ENCODE measurements at places on chromosomes 16 and 17.
A peak's percentile ranks its signal among the peaks of the same experiment; 100 is the strongest.

GRCh38 chr16:82456683-82457082 is 170.1 kb upstream of the CDH13 start:
- DNase-seq = peak; percentile 28

DNA sequence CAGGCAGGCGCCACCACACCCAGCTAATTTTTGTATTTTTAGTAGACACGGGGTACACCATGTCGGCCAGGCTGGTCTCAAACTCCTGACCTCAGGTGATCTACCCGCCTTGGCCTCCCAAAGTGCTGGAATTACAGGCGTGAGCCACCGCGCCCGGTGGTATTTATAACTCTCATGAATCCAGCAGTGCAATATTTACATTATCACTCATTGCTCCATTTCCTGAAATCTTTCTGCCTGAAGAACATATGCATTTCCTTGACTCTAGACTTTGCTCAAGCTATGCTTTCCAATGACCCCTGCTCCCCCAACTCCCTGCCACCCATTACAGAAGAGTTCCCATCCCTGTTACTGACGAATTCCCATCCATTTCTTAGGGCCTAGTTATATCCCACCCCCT is 19.7 kb upstream of the NDUFAB1 start:
- DNase-seq = no peak

DNA sequence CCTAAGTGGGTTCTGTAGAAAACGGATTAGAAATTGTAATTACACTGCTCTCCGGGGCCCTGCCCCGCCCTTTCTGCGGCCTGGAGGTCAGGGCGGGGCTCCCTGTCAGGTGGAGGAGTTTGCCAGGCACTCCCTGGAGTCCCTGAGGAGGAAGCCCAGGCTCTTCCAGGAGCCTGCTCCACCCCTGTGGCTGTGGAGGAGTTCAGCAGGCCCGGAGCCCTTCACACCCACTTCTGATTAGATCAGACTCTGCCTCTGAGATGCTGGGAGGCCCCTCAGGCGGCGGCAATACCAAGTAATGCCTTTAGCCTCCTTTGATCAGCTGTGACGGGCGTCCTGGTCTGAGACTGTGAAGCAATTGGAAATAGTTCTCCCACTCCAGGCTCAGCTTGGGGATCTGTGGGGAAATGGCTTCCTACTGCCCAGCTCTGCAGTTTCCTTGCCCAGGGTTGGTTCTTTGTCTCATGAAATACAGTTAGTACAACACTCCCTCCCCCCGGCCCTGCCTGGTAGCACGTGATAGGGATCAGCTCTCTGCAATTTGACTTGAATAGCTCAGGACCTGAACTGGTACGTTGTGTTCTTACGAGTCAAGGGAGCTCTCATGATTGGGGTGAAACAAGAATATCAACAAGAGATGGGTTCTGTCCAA is 22.3 kb downstream of the BAIAP2 start:
- DNase-seq = no peak

DNA sequence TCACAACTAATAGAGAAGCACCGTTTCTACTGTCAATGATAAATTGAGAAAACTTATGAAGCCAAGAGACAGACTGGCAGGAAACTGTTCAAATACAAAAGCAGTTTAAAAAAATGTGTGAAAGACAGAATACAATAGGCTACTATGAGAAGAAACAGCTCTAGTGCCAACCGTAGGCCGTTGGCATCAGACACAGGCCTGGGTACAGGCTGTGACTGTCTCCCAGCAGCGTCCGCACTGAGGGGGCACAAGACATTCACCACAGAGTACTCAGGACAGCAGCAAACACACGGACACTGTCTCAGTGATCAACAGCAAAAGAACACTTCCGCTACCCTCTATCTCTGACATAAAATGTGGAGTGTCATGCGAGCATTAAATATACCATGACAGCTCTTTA is 7.8 kb upstream of the C1QBP start:
- no peak for DNase-seq

GRCh38 chr17:48503747-48504146 is 27.1 kb downstream of the HOXB1 start:
- no peak for DNase-seq

DNA sequence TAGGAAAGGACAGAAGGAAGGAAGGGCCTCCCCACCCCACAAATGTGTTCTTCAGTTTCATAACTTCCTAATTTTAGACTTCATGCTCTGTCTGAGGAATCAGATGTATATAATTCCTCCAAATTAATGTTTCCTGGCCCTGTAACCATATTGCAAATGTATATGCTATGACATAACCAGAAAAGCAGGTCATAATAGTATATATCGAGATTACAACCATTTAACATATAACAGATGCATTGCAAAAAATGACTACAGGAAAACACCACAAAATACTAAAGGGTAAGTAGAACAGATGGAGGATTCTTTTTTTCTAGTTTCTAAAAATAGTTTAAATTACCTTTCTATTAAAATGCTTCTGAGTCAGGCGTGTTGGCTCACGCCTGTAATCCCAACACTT is 3.1 kb upstream of the EXOC7 start:
- DNase-seq = no peak

DNA sequence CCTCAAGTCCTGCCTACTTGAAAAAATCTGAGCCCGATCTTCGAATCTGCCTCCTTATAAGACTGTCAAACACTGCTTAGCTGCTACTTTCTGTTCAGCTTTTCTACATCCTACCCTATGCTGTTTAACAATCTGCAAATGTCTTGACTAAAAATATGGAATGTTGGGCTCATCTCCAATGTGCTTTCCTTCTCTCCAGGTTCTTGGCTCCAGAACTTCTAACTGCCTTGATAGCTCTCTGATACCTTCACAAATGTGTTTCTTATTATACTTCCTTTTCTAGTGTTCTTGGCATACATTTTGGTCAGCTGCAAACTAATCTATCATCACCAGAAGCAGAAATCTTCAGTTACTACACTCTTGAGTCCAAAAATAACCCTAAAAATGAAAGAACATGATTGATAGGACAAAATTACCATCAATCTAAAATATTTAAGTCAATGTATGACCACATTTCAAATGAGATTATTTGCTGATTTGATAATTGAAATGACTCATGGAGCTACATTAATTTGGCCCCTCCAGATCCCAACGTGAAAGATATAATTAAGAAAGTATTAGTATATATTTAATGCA is 372.3 kb upstream of the MON1B start:
- DNase-seq = no peak

GRCh38 chr17:50312308-50312707 is 33.6 kb upstream of the XYLT2 start:
- DNase-seq = no peak

DNA sequence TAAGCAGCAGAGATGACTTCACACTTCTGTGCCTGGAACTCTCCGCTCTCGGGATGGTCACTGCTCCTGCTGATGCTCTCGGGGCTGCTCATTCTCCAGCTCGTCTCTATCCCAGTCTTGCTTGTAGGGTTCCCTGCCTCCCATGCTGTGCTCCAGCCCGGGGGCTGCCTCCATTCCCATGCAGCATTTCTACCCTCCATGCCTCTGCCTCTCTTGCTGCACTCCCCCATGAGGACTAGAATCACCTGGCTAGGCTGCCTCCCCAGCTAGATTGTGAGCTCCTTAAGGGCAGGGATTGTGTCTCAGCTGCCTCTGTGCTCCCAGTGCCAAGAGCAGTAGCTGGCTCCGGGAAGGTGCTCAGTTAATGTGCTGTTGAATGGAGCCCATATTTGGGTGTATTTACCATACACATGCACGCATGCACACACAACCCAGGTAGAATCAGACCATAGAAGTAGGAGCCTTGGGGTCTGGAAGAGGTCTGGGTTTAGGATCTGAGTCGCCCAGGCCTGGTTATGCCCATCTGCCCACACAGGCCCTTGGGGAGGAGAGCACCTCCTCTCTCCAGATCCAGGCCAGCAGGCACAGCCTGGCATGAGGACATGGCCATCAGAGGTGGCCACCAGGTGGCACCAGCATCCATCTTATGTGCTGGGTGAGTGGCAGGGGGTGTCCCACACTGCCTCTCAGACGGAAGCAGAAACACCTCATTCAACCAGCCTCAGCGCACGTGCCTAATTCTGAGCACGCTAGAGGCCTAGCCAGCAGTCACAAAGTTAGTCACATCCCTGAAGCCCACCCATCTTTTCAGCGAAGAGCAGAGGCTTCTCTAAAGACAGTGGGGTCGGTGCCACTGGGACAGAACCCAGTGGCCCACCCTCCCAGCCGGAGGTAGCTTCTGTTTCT is 9.3 kb downstream of the GIT1 start:
- DNase-seq = peak; percentile 85

- no peak for DNase-seq
Measured at GRCh38 chr16:59748531-59748930, 1014.4 kb upstream of the GOT2 start.

DNA sequence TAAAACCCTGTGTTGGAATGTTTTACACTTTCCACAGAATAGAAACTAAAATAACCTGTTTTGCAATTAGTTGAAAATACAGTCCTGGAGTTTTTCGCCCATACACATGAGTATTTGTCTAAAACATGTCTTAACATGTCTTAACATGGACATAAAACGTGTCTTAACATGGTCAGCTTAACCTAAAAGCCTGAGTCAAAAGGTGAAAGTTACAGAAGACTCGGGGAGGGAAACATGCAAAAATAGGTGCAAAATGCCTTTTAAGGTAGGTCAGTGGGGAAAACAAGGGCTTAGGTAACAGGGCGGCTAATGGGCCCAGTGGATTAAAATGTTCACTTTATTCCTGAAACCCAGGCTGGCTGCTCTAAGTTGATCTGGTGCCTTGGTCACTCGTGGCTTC is 56.1 kb upstream of the RBL2 start:
- no peak for DNase-seq

DNA sequence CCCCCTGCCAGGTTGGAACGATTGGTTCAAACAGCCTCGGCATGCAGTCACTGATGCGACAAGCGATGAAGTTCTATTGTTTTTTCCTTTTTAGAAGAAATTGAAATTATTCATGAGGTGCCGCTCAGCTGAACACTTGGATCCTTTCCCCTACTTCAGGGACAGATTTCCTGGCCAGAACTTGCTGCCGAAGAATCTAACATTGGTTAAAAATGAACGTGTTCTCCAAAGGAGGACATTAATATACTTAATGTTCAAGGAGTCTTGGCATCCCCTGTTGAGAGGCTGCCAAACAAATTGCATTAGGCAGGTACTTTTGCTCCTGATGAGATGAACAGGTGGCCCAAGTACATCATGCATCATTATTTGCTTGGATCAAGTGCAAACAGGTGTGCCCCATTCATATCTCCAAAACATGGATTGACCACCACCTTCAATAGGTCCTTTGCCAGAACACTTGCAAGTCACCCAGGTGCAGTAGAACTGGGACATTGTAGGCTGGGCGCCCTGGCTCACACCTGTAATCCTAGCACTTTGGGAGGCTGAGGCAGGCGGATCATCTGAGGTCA is 437.2 kb downstream of the HAPSTR1 start:
- DNase-seq = no peak

DNA sequence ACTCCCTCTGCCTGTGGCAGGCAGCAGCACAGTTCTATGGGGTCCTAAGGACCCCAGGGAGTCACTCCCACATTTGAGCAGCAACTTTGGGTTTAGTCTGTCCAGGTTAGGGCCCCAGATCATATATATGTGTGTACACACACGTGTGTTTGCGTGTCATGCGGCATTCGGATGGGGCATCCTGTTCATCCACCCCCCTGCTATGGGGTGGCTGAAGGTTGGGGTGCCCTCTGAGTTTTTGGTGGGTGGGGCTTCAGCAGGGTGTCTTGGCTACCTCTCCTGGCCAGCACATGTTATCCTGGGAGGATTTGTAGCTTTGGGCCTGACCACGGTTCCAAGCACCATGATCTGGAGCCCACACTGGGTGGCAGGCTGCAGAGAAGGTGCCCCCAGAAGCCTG is 100.7 kb downstream of the RAB11FIP4 start:
- DNase-seq = no peak

GRCh38 chr16:78576941-78577340 is 477.5 kb downstream of the WWOX start:
- DNase-seq = no peak

DNA sequence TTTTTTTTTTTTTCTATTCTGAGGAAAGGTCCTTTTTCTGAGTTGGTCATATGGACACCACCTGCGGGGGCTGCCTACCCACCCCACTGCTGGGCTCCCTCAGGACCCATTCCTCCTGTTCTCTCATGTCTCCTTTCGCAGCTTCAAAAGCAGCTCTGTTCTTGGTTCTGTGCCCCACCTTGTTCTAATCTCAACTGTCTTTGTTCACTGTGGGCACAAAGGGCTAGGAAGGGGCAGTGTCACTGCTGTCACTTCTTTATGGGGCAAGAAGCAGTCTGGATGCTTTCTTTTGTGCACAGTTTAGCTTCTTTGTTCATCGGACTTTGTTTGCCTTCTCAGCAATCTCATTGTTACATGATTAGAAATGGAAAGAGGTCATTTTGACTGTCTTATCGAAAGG is 7.1 kb downstream of the GOSR2 start:
- DNase-seq = no peak

DNA sequence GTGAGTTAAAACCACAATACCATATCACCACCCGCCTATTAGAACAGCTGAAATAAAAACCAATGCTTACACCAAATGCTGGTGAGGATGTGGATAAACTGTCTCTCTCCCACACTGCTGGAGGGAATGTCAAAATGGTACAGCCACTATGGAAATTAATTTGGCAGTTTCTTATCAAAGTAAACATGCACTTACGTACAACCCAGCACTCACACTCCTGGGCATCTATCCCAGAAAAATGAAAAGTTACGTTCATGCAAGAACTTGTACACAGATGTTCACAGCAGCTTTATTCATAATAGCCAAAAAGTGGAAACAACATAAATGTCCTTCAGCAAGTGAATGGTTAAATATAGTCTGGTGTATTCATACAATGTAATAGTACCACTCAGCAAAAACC is 173.2 kb upstream of the MYOCD start:
- DNase-seq = no peak

GRCh38 chr16:78552716-78553115 is 453.3 kb downstream of the WWOX start:
- DNase-seq = no peak

- DNase-seq = peak; percentile 36
Measured at GRCh38 chr17:67377488-67378453, 690 bp downstream of the PITPNC1 start.

DNA sequence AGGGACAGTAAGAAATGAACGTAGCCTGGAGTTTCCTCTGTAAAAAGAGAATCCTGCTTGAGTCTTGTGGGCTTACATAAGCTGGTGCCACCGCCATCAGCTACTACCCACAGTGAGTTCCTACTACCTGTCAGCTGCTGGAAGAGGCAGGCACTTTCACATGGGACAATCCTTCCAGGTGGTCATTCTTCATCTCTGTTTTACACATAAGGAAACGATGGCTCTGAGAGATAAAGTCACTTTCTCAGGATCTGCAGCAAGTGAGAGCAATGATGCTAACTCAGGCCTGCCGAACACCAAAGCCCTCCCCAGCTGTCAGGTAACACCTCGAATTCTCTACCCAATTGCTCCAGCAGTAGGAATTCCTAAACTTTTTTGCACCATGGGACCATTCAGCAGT is 26.6 kb downstream of the PIK3R5 start:
- no peak for DNase-seq
